ACHN (cell line): ENCODE measurements at places on chromosomes 11 and 22.

DNA sequence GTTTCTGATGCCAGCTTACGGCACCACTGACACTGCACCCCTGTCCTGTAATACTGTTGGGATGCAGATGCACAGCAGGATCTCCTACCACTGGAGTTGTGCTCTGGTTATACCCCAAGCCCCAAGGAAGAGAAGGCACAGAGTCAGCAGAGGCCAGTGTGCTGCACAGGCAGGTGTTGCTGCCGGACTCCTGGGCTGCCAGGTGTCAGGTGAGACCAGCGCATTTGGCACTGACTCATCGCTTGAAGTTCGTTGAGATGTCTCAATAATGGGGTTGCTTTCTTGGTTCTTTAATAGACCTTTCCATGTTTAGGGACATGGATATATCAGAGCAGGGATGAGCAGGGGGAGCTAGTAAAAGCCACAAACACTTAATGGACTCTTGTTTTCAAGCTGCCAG, 75.7 kb upstream of the TTC12 start:
- DNase-seq = no peak

GRCh38 chr11:102226702-102227490, 90.4 kb upstream of the BIRC3 start:
- peak; percentile 51 for DNase-seq

GRCh38 chr11:64802370-64803157, 450 bp downstream of the MAP4K2 start:
- DNase-seq = no peak

DNA sequence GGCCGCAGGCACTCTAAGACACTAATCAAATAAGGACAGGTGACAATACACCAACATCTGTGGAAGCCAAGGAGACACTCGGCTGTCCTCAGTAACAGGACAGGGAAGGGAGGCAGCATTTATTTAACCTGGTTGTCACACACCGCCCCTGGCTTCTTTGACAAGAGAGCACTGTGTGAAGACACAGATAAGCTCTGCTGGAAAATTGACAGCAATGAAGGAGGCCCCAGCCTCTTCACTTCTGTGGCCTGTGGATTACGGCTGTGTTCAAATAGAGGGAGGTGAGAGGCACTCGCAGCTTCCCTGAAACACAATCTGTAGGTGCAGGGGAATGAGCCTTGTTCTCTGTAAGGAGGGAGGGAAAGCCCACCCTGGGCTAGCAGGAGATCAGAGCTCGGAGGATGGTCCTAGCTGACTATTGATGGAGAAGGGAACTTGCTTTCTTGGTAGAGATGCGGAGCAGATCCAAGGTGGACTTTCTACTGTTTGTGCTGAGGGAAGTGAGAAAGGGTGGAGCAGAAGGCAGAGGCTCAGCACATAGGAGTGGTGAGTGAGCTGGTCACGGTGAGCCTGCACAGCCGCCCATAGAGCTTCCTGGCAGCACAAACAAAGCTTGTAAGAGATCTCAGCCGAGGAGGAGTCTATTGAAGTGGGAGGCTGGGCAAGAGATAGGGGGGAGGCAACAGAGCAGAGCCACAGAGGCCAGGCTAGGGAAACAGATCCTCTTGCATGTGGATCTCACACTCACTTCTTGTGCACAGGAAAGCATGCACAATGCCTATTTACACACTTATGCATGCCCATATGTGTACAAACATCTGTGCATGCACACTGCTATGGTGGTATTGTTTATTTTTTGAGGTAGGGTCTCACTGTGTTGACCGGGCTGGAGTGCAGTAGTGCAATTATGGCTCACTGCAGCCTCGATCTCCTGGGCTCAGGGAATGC, 114.6 kb upstream of the THY1 start:
- no peak for DNase-seq

GRCh38 chr11:74492084-74492483, 1.4 kb downstream of the LIPT2 start:
- DNase-seq = no peak

DNA sequence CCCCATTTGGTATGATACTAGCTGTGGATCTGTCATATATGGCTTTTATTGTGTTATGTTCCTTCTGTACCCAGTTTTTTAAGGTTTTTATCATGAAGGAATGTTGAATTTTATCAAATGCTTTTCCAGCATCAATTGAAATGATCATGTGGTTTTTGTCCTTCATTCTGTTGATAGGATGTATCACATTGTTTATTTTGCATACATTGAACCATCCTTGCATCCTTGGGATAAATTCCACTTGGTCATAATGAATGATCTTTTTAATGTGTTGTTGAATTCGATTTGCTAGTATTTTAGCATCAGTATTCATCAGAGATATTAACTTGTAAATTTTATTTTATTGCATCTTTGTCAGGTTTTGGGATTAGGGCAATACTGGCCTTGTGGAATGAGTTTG, 31.1 kb downstream of the TAF1D start:
- no peak for DNase-seq
